ENCODE measurements at places on chromosomes 2 and 18.

- no peak for DNase-seq
These were observed 441.7 kb downstream of the ZNF521 start for GRCh38 chr18:24910221-24910620.

DNA sequence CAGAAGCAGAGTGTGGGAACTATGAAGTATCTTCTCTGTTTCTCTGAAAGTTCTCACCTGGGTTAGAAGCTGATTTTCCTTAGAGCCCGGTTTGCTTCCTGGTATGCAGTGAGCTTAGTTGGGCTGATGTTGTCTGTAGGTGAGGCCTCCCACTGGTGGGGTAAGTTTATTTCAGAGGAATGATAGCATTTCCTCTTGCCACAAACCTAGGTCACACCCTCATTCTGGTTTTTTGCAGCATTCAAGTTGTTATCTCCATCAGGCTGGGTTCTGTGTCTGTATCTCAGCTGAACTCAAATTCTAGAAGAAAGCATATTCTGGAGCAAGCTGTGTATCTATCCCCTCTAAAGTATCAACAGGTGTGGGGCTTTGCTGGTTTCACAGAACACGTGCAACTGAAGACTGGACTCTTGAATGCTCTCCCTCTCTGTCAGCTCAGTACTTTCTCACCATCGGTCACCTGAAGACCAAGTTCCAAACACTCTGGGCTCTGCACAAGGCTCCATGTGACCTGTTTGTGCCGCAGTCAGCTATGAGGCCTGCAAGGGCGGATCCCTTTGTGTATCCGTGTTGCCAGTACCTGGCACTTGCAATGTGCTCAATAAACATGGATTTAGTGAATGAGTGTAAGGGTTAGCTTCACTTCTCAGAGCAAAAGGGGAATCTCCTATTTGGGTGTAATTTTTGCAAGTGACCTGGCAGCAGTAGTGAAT is 49.5 kb upstream of the MBOAT2 start:
- DNase-seq = no peak

DNA sequence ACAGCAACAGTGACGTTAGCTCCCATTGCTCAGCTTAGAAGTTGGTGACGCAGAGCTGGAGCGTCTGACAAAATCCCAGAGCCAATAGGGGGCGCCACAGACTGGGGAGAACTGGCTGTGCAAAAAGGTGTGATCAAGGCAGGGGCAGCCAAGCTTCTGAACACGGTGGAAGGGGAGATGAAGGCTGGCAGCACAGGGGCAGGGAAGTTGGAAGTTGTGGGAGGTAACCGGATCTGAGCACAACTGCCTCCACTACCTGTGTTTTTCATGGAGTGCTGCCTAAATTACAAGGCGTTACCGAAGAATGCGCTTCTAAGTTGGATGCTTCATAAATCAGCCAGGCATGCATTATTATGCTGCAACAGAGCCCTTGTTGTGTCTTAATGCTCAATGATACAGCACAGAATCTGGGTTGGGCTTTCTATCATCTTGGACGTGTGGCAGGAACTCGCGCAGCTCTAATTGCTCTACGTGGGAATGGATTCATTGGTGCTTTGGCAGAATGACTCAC is 370.0 kb downstream of the SLC4A3 start:
- no peak for DNase-seq

DNA sequence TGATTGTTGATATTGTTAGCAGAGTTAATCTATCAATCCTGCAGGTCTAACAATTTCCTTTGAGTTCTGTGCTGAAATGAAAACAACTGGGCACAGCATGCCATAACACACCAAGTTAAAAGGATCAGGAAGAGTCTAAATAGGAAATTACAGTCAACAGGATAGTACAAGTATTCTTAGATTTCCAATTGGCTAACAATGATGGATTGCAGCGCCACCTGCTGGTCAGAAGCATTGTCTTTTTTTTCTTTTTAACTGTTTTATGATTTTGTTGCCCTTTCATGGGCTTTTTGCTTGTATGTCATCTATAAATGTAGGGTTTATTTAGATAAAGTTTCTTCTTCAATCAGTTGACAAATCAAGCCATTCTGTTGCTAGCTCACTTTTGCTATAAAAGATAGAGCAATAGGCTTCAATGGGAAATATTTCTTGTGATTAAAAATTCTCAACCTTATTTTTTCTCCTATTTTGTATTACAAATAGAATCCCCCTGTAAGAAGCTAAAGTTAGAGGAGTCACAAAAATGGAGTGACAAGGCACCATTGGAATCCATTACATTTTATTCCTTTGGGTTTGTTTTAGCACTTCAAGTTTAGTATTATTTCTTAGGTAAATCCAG is 40.8 kb upstream of the RPRM start:
- DNase-seq = peak; percentile 57

DNA sequence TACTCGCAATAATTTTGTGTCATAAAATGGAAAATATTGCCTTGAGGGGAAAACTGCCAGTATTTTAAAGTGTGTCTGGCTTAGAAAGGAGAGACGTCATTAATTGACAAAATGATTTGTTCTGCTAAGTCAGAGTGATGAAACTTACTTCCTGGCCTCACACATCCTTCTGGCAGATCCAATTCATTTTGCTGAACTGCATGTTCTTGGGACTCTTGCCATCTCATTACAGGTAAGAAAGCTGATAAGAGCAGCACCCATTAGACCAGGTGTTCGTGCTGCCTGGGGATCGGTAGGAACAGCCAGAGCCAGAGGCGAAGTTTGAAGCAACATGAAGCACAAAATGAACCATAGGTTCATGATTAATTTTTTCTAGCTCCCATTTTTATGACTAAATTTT is 38.0 kb downstream of the KCNE4 start:
- DNase-seq = no peak

- DNase-seq = no peak
These were observed 103.3 kb upstream of the LYPD1 start for GRCh38 chr2:132773331-132773730.

DNA sequence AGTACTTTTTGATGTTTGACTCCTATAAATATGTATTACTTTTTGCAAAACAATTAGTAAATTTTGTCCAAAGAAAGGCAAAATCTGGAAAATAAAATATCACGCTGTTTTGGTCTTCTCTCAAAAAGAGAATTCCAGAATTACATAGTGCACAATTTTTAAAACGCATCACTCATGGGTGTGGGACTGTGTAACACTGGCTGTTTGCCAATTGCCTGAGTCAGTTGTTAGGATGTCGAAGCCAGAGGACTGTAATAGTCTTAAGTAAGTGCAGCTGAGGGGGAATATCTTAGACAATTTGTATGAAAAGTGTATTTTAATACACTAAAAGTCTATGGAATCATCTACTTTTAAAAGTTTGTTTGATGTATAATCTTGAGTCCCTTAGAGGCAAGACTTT is 24.1 kb upstream of the EPHA4 start:
- DNase-seq = no peak

- no peak for DNase-seq
These were observed 93.9 kb upstream of the RPE start for GRCh38 chr2:209908511-209908910.

DNA sequence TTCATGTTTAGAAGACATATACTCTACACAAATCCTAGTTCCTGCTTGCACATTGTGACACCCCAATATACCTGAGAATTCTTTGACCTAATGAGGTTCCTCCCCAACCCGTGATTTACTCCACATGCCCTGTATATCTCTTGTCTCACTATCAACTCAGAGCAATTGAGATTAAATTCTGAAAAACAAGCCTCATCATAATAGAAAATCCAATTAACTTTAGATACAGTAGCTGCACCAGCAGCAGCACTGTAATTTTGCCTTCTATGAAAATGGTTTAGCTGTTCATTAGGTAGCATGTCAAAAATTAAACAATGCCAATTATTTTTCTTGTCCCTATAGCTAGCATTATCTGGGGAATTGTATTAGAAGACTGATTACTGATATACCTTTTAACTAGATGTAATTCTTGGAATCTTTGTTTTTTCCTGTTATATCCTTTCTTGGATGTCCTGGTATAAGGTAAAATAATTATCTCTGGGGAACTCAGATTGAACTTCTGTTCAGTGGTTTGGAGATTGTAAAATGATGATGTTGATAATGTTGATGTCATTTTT is 218.9 kb upstream of the TANK start:
- no peak for DNase-seq

GRCh38 chr2:36513661-36514060 is 84.3 kb downstream of the FEZ2 start:
- DNase-seq = no peak

GRCh38 chr2:226831266-226831665 is 4.6 kb upstream of the RHBDD1 start:
- no peak for DNase-seq

DNA sequence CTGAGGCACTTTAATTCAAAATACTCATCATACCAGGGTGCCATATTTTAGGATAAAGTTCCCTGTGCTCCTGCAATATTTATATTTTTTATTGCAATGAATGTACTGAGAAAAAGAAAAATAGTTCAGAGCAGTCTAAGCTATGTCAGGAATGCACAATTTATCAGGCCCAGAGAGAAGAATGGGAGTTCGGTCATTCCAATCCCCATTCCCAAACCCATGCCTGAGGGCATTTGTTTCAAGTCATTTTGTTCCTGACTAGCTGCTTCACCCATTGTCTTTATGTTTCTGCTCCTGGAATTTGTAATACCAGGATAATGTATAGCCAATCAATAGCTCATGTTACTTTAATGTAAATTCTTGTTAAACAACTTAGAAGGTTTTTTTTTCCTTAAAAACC is 24.4 kb upstream of the FTCDNL1 start:
- no peak for DNase-seq

DNA sequence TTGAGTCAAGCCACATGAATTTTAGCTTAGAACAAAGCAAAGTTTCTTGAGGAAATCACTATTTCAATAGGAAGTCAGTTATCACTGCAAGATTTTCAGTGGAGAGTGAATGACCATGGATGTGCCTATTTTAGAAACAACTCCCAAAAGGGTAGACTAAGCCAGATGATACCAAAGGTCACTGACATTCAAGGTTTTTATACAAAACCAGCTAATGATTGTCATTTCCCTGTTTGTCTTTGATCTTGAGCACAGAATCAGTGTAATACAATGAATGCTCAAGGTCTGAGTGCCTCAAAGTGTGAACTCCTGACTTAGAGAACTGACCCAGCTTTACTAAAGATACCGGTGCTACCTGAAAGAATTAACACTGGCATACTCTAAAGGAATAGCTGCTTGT is 60.5 kb downstream of the CDH2 start:
- DNase-seq = no peak

DNA sequence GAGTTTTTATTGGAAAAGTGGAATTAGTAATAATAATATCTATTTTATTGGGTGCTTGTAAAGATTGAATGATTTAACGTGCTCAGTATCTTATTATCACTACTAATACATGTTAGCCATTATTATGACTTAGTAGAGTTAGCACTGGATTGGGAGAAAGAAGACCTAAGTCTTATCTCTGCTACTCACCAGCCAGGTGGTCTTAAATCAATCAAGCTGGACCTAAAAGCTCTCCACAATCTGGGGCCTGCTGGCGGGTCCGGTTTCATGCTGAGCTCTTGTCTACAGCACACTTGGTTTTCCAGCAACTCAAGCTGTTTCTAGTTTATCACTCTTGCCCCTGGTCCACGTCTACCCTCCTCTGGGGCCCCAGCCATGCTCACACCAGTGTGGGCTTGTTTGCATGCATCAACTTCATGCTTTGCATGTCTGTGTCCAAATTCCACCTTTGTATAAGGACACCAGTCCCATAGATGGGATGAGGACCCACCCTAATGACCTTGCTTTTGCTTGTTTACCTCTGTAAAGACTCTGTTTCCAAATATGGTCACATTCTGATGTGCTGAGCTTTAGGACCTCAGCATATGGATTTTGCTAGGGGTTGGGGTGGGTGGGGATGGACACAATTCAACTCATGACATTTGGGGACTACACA is 363.1 kb downstream of the LPIN1 start:
- DNase-seq = no peak

GRCh38 chr2:169704160-169704708 is 10.0 kb downstream of the PHOSPHO2 start:
- DNase-seq = no peak

DNA sequence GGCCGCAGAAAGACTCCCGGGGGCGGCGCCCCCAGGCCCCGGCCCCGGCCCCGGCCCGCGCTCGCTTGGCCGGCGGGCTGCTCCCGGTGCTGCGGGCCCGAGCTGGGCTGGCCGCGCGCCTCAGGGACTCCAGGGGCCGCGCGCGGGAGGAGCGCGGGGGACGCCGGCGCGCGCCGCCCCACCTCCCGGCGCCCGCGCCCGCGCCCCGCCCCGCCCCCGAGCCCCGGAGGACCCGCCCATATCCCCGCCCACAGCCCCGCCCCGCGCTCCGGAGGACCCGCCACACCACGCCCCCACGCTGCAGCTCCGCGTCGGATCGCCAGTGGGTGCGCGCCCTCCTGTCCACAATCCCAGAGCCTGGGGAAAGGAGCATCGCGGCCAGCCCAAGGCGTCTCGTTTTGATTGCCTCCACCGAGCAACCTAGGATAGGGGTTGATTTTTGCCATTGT is at the start of gene PARD6G:
TSS of gene PARD6G (minus strand) at position 122 of the 449 bp plus-strand sequence. CDS start 166 bp downstream, outside the sequence.
- DNase-seq = peak; percentile 72

DNA sequence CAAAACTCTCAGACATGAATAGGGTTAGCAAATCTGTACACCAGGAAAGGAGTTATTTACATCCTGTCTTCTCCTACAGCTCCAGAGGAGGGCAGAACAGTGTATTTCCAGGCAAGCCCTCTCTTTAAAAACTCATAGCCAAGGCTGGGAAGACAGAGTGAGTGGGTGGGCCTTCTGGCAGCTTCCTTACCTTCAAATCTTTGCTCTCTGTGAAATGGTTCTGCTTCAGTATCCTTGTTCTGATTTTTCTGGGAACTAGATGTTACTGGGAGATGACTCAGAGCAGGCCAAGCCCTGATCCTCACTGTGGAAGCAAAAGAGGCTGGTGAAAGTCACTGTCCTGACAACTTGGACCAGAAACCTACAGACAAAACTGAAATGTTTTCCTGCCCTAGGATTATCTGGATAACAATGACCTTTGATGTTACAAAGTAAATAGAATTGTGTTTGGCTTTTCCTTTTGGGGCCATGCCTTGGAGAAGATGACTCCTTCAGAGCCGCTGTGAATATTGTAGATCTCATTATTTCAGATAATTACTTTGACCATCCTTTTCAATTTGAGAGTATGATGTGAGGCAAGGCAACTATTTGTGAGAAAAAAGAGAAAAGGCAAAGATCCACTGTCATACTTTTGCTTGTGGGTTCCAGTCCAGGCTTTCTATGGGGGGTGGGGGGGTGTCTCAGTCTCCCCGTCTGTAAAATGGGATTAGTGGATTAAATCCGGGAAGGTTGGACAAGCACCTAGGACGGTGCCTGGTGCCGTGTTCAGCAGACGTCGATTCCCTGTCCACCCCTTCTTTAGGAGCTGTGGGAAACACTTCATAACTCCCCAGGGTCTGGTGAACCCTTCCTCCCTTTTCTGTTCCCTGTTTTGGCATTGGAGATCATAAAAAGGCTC is 644 bp upstream of the QPCT start:
- DNase-seq = peak; percentile 72

DNA sequence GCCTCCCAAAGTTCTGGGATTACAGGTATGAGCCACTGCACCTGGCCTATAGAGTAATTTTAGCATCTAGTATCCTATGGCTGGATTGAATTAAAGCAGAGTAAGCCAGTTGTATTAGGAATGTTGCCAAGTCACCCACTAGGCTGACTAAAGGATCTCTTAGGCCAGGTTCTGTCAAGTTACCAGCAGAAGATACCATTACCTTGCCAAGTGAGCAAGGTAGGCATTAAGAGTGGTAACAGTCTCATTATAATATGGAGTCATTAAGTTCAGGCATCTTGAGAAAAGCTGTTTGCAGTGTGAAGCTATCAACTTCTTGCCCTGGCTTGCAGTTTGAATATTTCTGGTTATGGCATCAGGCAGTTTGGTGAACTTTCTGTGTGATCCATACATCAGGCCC is 37.0 kb upstream of the MTCL1 start:
- DNase-seq = no peak
